ENCODE measurements at places on chromosomes 3 and 15.
A peak's percentile ranks its signal among the peaks of the same experiment; 100 is the strongest.

DNA sequence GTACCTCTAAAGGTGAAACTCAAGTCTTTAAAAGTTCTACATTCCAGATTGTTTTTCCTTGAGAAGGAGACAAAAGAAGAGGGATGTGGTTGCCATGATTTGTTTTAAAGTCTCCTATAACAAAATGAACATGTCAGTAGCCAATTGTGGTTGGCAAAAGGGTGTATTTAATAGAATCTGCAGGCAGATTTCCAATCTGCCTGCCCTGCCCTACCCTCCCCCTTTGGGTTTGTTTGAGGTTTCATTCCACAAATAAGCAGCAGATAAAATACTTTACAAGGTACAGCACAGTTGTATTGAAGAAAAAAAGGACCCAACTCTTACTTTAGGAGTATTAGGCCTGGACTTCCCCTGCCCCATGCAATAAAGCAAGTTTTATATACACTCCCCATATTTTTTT is 59.5 kb downstream of the MLH1 start:
- DNase-seq: no peak

DNA sequence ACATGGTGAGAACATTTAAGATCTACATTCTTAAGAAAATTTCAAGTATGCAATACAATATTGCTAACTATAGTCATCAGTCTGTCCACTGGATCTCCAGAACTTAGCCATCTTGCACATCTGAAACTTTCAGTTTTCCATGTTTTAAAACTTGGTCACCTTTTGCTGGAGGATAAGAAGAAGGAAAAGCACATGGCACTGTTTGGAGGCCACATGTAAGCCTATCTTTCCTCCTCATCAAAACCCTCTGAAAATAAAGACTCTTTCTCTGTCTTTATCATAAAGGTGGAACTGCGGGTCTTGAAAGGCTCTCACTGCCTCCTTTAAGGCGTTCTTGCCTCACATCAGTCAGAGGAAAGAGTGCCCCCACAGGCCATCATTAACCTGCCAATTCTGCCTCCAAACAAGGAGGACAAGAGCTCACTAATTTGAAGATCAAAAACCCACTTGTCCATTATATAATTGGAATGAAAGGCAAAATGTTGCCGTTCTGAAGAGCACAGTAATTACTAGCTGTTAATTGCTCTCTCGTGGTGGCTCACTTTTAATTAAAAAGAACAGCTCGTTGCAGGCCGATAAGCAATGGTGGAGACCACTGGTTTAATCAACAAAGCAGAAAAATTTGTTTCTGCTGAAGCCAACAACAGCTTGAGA is 157.8 kb downstream of the MECOM start:
- no peak for DNase-seq

GRCh38 chr15:67506775-67507747 is 13.9 kb upstream of the C15orf61 start:
- DNase-seq: no peak

DNA sequence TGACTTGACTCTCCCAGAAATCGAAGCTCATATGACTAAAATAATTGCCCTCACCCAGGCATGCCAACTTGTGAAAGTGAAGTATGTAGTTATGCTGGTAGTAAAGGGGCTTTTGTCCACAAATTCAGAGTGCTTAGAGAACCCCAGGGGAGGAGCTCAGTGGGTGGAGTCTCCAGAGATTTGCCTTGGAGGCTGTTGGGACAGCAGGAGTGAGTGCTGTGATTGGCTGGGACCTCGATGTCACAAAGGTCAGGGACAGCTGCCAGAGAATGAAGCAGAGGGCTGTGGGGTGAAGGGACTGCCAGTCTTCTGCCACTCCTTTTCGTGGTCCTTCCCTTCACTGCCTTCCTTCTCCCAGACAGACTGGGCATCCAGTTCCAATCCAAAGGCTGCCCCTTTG is 49.8 kb downstream of the ZNF445 start:
- no peak for DNase-seq

DNA sequence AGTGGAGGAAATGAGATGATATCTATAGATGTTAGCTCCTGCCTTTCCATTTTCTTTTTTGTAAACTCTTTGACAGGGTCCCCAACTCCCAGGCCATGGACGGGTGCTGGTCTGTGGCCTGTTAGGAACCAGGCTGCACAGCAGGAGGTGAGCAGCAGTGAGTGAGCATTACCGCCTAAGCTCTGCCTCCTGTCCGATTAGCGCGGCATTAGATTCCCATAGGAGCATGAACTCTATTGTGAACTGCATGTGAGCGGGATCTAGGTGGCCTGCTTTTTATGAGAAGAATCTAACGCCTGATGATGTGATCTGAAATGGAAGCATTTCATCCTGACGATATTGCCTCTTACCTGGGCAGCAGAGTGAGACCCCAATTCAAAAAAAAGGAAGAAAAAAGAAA is 56.8 kb upstream of the CHD2 start:
- no peak for DNase-seq

GRCh38 chr3:31462050-31462569 is 70.6 kb upstream of the STT3B start:
- DNase-seq: no peak

- no peak for DNase-seq
Measured at GRCh38 chr3:138289701-138290100, 40.0 kb downstream of the NME9 start.

DNA sequence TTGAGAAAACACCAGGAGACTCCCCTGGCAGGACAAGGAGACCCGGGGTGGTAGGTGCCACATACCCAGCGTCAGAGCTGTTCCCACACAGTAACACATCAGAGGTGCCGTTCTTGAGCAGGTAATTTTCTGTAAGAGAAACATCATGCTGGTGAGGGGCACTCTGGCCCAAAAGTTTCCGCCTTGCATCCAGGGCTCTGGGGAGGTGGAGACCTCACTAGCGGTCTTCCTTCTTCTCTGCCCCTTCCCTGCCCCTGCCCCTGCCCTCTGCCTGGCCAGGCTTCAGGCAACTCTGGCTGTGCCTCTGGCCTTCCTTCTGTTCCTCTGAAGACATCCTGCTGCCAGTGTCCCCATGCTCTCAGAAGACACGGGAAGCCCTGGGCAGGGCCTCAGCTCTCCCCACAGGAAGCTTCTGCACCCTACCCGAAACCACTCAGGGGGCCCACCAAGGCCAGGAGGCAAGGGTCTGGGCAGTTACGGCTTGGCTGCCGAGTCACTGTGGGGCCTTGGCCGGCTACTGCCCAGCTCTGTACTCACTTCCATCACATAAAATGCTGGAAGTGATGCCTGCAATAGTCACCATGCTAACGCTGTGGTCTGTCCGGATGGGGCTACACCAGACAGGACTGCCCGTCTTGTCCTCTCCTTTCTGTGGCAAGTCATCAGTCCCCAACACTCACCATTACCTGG is 41.3 kb downstream of the SCN5A start:
- no peak for DNase-seq

DNA sequence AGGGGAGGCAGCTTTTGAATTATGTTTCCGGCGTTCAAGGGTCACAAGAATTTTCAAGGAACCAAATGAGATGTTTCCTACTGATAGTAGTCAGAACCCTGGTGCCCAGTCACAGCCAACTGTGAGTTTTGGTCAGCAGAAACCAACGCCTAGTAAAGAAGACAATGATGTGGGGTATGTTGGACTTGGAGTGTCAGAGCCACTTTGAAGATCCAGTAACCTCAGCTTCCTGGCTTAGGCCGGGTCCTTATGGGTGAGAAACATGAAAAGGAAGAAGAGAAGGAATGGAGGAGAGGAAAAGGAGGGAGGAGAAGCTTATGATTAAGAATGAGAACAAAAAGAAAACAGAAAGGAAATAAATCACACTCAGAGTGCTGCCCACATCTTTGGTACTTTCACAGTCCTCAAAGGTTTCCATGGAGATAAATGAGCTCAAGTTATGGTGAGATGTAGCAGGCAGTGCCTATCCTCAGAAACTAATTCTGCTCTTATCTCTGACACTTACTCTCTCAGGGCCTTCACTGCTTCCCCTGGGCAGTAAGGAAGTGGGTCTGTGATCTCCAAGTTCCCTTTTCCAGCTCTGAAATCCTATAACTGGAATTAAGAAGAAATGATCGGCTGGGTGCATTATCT is 2.0 kb upstream of the MCF2L2 start:
- no peak for DNase-seq

- DNase-seq: no peak
Measured at GRCh38 chr3:172782235-172782634, 31.7 kb downstream of the ECT2 start.

DNA sequence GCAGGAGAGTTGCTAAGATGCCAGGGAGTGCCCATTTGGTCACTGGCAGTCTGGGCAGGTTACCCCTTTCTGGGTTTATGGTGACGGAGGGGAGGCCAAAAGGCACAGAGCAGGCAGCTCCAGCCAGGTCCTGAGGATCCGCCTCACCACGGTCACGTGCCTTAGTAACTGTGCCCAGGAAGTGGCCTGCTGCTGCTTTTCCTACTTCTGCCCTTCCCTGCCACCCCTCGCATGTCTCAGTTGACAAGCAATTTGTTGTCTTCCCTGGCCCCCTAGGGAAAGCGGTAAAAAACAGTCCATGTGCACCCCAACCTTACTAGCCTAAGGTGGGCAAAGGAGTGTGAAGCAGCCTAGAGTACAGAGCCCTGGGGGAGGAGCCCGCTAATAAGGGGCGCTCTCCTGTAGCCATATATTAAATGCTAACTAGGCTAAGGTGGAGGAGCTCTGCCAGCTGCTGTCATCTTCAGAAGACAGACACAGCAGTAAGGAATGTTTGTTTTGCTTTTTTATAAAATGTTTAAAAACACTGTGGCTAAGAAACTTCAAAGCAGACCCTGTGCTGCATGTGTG is 9.1 kb upstream of the LIPH start:
- DNase-seq: no peak

DNA sequence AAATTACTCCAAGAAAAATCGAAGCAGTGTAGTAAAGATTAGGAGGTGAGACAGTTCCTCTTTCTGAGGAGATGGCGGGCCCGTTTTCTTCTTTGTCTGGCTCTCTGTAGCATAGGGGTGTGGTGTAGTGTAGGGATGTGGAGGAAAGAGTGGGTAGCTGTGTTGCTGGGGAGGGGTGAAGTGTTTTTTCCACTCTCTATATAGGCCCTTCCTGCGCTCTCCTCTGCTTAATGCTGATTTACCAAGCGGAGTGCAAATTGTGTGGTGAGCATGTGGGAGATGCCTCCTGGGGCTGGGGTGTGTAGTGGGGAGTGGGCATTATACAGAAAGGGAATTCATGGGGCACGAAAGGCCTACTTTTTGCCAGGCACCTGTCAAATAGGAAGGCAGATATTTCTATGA is 94.9 kb downstream of the ST6GAL1 start:
- DNase-seq: no peak

- DNase-seq: no peak
Measured at GRCh38 chr3:8095724-8096123, 405.9 kb upstream of the LMCD1 start.

DNA sequence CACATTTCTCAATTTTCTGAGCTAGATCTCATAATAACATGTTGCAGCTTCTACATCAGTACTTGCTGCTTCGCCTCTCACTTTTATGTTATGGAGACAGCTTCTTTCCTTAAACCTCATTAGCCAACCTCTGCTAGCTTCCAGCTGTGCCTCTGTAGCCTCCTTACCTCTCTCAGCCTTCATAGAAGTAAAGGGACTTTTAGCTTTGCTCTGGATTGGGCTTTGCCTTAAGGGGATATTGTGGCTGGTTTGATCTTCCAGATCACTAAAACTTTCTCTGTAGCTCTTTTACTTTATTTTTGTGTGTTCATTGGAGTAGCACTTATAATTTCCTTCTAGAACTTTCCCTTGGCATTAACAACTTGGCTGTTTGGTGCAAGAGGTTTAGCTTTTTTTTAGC is 150.1 kb downstream of the ATG7 start:
- no peak for DNase-seq

DNA sequence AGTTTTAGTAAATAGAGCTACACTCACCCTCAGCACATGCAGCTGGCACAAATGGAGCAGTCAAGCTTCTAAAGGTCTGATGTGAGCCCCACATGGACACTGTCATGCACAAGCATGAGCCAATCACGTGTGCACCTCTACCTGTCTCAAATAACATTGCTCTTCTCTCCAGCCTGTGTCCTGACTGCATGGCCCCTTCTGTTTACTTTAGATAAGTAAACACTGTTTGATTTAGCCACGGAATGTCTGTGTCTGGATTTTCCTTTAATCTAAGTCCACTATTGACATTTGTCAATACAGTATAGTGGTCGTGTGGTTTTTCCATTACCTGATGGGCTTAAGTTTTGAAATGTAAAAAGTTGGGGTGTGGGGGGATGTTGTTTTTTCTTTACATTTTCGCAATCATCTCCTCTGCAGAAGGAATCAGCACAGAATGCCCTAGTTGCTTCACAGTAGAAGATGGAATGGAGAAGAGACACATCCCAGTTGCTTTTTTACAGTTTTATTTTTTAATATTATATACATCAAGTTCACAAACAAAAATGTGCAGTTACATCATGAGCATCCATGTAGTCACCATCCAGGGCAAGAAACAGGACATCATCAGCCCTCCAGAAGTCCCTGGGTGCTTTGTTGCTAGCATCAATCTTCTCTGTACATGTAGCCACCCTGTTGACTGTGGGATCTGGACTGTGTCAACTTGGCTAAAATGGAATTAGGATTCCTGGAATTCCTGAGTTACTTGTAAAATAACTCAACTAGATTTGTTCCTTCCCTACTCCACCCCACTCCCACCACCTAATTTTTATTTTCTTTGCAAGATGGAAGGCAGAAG is 146.1 kb downstream of the UACA start:
- DNase-seq: no peak

DNA sequence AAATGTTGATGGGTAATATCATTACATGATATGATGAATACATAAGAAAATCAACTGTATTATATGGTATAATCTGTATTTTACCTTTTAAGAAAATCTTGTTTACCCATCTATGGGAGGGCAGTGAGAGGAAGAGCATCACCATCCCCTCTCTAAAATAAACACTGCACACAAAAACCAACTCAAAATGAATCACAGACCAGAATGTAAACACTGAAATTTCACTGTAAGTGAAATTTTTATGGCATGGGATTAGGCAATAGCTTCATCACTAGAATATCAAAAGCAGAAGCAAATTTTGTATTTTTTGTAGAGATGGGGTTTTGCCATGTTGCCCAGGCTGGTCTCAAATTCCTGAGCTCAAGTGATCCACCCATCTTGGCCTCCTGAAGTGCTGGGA is 26.2 kb downstream of the IFT80 start:
- no peak for DNase-seq

DNA sequence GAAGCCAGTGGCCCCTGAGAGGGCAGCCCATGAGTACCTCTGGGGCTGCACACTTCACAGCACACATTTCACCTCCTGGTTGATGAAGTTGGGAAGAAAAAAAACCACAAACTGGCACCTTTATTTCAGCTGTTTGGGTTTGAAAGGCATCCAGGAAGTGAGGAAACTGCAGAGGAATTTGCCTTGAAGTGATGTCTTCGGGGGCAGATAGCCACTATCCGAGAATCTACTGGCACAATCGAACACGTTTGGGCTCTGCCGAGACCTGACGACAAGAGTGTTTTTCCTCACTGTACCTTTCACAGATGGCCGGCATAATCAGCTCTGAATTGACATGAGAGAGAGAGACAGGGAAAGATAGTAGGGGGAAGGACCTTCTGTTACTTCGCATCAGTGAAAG is 59.7 kb downstream of the LRIG1 start:
- peak; percentile 64 for DNase-seq

DNA sequence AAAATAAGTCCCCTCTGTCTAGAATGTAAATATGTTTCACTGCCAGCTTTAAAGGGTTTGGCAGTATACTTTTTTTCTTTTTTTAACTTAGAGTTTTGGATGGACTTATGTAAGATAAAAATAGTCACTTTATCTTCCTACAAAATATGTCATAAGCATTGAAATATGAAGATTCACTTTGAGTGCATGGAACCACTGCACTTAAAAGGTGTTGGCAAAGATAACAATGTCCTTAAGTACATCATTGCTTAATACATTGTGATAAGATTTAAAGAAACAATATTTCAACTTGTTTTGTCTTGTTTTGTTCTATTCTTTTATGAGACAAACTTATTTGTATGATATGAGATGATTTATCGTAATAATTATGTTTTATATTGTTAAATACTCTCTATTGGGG is 66.3 kb upstream of the NAALADL2 start:
- DNase-seq: no peak
